ENCODE measurements at places on chromosomes 11 and 22. TPM values are rescaled to one million over a fixed set of nuclear protein-coding genes. Genes with fewer than 3 reads are reported as not detected.

GRCh38 chr11:121248496-121248895, 44.1 kb upstream of the SC5D start:
- DNase-seq, result no peak

Gene MS4A3
- not detected for total RNA-seq

- DNase-seq, result no peak
These were observed at the start of gene GAL for GRCh38 chr11:68684385-68685356. Gene GAL (plus strand): TSS chr11:68684544. CDS start chr11:68684924, 380 bp downstream.

DNA sequence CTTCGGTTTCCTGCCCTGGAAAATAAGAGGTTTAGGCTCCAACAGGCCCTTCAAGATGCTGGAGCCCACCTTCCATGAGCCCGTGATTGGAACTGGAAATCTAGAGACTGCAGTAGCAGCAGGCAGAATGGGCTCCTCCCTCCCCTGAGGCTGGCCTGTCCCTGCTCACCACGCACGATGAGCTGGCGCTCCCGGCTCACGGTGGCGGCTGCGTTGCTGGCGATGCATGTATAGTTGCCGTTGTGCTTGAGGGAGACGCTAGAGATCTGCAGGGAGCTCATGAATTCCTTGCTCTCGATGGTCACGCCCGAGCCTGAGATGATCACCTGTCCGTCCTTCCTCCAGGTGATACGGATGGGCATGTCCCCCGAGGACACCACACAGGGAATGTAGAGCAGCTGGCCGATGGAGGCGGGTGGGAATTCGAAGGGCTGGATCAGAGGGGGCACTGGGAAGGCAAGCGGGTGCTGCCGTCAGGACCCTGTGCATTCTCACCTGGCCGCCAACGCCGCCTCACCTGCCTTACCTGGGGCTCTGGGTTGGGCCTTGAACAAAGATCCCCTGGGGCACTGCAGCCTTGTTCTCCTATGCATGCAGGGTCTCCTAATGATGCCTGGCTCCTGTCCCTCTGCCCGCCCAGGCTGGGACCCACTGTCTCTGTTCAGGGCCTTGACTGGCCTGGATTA, 177.8 kb downstream of the CEP164 start:
- no peak for DNase-seq

DNA sequence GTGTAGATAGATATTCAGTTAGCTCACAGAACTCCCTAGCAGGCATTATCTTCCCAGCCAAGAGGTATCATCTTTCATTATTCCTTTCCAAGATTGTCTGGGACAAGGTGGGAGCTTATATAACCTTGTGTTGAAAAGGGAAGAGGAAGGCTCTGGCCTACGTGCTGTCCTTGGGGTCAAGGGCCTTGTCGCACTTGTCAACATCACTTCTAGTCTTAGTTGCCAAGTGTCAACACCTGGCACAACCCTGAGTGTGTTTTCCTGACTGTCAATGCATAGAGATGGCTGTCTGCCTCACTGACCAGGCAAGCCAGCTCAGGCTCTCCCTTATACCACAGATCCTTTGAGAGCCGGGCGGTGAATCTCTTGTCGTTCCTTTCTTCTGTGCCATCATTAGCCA, 331.9 kb downstream of the CNTN5 start:
- no peak for DNase-seq

Gene FGF19
- not detected for total RNA-seq

Gene POU2F3
- 0.23 TPM for total RNA-seq

Gene OR4C15
- not detected for total RNA-seq

All from pancreas (tissue), 10 donors.